ENCODE measurements at places on chromosomes 7 and 10.

GRCh38 chr10:23870651-23871610, 338.0 kb upstream of the KIAA1217 start:
- DNase-seq: no peak

DNA sequence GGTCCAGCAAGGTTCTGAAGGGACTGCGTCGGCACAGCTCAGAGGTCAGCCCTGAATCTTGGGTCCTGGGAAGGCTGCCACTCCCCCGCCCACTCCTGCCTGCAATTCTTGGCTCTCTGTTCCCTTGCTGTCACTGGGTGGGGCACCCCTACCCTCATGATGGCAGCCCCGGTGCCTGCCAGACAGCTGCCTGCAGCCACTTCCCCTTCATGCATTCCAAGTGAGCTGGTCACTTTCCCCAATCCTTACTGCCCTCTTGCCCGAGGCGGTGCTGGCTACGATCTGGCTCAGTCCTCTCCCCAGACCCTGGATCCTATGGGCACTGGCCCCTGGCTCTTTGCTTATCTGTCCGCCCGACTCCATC, 14.2 kb downstream of the MYL10 start:
- DNase-seq: no peak

DNA sequence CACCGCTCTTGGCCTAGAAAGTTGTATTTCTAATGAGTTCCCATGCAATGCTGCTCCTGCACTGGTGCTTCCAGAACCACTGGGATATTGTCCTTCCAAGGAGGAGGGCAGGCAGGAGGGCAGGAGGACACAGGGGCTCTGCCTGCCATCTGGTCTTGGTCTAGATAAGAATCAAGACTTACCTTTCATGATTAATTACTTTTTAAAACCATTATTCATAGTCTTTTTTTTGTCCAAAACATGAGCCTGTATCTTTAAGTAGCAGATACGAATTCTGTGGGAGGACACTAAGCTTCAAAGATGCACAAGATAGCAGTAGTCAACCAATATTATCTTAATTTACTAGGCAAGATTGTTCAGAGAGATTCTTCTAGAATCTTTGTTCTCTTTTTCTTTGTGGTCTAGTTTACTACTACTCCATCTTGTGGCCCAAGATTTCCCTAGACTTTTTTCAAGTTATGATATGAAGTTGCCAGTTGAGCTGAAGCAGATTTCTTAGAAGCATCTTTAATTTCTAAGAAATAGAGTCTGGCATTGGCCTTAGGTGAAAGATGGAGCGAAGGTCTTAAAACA, 57.6 kb downstream of the RBM33 start:
- DNase-seq: no peak

GRCh38 chr7:91243591-91244301, 20.5 kb upstream of the FZD1 start:
- DNase-seq: no peak

DNA sequence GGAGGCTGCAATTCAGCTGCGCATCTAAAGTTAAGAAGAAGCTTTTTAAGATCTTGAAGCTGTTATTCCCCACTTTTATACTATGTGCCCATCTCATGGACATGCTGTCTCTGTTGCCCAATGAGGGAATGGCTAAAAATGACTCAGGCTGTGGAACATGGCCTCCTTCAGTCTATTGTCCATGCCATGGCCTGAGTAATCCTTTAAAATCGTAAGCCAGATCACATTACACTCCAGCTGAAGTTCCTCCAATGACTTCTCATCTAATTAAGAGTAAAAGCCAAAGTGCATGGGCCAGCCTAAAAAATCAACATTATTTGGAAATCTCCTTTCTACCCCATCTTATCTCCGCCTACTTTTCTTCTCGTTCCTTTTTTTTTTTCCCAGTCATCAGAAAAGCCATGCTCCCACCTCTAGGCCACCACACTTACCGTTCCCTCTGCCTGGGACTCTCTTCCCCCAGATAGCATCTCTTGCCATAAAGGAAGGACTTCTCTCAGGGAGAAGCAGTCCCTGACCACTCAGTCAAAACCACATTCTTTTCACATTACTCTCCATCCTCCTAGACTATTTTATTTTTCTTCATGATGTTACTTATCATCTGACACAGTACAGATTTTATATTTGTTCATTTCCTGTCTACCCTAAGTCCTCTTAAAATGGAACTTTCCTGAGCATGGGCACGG, 337.4 kb downstream of the PRPF18 start:
- no peak for DNase-seq

DNA sequence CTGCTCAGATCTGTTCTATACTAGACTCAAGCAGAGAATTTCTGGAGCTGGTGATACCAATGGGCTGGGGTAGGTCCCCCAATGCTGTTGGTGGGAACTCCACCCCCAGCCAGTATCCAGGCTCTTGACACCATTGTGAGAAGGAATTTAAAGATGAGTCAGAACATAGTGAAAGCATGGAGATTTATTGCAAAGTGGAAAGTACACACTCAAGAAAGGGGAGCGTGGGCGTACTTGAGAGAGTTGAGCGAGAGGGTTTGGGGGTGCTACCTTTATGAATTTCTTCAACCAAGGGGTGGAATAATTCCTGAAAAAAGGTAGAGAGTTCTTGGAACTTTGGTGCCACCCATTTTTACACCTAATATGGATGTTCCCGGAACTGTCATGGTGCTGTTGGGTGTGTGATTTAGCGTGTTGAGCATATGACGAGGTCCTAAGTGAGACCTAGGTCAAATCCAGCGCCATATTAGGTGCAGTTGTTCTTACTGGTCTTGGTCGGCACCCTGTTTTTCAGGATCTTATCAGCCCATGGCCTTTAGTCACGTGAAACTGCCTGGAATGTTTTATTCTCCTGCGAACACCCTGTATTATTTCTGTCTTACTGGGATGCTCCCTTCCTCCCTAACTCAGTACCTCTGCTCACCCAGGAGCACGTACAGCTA, 122.0 kb upstream of the AHR start:
- DNase-seq: no peak

GRCh38 chr7:27714831-27715444, 25.0 kb upstream of the TAX1BP1 start:
- DNase-seq: no peak

DNA sequence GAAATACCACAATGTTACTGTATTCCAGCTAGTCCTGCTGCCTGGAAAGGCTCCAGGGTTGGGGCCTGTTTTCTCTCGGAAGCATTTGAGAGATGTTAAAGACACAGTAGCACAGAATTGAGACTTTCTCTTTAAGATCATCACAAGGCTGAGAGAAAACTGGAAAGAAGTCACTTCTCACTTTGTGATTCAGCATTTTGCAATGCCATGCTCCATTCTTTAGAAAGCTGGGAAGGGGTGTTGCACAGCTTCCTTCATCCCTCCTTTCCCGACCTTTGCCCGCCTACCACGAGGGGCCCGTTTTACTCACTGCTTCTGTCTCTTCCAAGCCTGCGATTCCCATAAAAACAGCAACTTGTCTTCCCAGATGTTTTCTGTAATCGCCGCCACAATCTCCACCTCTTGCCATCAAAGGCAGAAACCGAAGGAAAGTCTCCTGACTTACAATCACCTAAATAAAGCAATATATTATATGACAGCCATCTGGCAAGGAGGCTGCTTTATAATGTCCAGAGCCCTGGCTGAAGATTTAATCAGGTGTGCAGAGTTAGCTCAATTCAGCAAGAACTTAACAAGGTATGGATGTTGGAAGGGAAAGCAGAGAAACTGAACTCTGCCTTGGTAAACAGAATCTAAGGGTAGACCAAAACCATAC, 18.9 kb downstream of the NOD1 start:
- DNase-seq: no peak

DNA sequence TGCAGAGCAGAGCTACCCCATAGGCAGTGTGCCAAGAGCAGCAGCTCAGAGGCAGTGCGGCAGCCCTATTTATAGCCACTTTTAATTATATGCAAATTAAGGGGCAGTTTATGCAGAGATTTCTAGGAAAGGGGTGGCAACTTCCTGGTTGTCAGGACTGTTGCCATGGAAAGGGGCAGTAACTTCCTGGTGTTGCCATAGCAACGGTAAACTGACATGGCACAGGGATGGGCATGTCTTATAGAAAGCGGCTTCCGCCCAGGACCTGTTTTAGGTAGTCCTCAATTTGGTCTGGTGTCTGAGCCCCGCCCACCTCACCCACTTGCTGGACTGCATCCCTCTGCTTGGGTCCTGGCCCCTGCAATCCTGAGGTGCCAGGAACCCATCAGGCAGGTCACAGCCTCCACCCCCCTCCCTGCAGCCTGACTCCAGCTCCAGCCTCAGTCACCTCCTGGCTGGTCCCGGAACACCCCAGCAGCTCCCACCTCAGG, 115.8 kb downstream of the TMEM130 start:
- no peak for DNase-seq

DNA sequence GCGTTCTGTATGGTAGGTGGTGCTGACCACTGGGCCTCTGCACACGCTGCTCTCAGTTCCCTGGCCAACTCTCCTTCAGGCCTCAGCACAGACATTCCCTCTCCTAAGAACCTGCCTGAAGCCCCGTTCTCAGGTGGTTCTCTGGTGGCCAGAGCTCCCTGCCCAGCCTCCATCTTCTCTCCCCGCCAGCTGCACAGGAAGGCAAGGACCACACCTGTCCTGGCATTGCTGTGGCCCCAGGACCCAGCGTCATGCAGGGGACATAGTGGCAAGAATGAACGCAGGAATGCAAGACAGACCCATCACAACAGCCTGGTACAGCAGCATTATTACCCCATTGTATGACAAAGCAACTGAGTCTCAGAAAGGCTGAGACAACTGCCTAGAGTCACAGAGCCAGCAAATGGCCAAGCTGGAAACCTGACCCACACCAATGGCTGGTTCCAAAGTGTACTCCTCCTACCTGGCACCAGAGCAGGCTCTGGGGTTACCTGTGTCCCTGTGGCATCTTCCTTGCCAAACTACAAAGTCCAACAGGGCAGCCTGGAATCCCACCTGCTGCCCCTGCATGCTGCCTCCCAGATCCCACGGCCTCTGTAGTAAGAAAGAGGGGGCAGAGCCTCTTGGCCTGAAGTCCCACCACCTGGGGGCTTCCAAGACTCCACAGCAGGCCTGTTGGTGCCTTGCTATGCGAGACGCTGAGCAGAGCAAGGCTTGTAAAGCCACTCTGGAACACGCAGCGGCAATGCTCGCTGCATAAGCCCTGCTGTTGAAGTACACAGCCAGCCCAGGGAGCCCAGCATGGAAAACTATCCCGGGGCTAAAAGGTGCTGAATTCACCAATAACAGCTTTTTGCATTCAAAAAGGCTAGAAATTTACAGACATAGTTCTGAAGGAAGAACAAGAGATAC, 73.3 kb downstream of the CHST15 start:
- DNase-seq: no peak

GRCh38 chr10:30554440-30554825, 75.1 kb downstream of the LYZL2 start:
- no peak for DNase-seq

DNA sequence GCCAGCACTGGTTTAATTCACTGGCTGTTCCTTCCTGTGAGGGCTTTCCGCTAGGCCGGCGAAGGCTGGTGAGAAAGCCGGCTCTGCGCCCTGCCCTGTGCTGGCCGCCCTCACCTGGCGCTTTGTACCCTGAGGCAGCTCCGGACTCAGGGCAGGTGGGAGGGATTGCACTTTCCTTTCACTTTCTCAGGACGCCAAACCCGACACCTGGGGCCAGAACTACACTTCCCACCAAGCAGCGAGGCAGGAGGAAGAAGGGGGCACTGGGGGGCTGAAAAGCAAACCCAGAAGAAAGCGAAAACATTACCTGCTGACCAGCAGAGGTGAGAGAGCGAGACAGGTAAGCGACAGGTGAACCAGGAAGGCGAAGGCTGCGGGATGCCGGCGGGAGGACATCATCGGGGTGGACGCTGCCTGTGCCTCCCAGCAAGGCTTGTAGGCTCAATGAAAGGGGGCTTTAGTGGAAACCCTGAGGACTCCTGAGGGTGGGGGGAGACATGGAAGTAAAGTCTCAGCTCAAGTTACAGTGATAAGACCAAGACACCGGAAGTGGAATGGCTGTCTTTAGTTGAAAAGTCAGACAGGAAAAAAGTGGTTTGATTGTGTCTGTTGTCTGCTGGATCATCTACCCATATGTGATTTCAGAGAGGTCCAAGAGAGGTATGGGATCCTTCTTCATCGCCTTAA, at the start of gene RAB19:
TSS of gene RAB19 (plus strand) at position 181 of the 687 bp plus-strand sequence. CDS start 3,589 bp downstream, outside the sequence.
- DNase-seq: no peak

GRCh38 chr10:63247771-63248170, 114.6 kb downstream of the NRBF2 start:
- no peak for DNase-seq

DNA sequence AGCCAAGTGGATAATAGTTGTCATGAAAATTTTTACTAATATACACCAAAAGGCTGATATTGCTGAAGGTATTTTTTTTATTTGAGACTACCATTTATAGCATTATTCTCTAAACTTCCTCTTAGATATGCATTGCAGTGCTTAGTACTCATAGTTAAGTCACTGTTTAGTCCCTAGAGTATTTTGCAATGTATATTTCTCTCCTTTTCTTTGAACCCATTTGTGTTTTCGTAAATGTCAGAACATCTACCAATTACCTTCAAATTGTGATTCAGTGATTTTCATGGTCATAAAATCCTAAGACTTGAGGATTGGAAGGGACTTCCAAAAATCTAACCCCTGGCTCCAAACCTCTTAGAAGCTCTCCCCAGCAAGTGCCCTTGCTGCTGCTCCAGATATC, 21.5 kb upstream of the CYP26C1 start:
- no peak for DNase-seq

DNA sequence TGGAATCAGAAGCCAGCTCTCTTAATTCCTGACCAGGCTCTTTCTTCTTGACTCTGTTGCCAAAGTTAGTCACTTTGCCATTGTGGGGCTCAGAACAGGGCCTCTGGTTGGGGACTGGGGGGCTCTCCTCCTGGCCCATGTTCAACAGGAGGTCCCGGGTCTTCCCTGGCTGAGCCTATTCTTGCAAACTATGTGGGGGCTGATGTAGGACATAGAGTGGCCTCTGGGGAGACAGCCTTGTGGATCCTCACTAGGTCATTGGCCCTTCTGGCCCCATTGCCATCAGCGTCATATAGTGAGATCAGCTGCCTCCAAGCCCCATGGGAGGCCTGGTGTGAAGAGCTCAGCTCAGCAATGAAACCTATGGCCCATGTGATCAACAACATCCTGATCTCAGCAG, 77.6 kb upstream of the LEP start:
- no peak for DNase-seq

DNA sequence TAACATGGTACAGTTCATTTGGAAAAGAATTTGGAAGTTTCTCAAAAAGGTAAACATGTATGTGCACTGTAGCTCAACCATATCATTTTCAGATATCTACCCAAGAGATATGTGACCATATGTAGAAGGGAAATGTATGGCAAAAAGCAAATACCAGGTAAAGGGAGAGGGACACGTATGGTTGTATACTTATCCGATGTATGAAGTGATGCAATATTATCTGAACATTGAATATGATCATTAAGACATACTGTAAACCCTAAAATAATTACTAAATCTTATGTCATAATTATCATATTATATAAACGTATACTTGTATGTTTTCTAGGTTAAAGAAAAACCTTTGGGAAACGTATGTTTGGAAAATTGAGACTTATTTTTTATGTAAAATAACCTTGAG, 367.5 kb upstream of the KCND2 start:
- no peak for DNase-seq

DNA sequence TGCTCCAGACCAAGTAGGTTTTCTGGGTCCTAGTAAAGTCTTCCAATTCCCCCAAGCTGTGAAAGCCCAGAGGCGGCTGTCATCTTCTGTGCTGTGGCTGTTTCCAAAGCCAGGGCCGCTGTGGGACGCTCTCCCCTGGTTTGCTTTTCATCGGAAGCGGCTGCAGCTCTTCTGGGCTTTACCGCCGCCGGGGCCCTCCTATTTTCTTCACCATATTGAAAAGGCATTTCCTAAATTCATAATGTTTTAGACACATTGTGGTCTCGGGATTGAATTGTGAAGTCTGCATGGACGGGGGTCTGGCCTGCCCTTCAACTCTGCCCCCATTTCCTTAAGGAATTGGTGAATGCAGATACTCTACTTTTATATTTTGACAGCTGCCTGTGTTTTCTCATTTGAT, 551.4 kb upstream of the MGMT start:
- no peak for DNase-seq

Data from GM12891 (cell line).